ENCODE measurements at places on chromosomes 3 and 15.

- no peak for DNase-seq
Measured at GRCh38 chr3:151871639-151872468, 1.6 kb upstream of the SUCNR1 start.

GRCh38 chr3:106826791-106827311 lies 550.4 kb upstream of the CCDC54 start:
- DNase-seq, result no peak

- DNase-seq, result no peak
Measured at GRCh38 chr15:39193611-39194010, 387.3 kb upstream of the THBS1 start.

DNA sequence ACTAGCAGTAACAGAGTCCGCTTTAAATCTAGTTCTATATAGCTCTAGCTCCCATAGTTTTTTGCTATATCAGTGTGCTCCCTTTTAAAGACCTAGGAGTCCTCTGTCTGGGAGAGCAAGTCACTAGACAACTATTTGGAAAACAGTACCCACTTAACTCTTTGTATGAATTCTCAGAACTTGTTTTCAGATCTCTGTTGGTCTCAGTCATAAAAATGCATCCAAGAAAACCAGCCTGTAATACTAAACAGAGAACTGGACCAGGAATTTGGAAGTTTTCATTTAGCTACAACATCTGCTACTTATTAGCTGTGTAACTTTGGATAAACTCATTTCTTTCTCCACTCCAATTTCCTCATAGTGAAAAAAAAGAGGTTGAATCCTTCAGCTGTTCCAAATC lies 56.9 kb upstream of the C3orf49 start:
- DNase-seq, result no peak

DNA sequence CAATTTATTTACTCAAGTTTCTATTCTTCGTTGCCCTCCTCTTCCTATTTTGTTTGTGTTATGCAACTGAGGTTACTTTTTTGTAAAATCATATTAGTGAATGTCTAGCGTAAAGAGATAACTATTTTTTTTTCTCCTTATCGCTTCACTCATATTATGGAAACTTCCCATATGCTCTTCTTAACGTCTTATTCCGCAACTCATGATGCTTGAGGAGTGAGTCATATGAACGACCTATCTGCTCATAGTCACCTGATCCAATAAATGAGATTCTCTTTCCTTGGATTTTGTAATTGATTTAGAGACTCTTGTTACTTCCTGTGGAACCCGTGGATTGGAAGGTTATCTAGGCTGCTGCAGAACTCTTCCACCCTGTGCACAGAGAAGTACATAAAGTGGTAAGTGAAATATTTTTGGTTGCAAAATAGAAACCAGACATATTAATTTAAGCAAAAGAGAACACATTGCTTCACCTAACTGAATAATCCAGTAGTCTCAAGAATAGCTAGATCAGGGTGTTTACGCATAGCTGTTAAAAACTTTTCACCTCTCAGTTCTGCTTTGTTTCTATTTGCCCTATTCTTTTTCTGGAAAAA lies 719.3 kb upstream of the SGO1 start:
- DNase-seq, result no peak

DNA sequence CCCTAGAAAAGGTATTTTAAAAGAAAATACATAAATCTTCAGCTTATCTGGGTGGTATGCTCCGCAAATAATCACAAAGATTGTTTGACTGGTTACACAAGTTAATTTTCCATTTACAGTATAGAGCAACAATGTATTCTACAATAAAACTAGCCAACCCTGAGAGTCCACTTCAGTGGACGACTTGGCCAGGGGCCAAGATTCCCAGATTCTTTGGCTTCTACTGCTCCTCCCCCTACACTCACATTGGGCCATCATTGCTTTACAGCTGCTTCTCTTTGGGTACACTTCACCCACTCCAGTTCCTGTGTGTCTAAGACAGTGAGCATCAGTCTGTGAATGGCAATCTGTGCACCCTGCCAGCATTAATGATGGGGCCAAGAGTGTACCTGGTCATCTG lies 17.2 kb upstream of the PRICKLE2 start:
- DNase-seq, result no peak

DNA sequence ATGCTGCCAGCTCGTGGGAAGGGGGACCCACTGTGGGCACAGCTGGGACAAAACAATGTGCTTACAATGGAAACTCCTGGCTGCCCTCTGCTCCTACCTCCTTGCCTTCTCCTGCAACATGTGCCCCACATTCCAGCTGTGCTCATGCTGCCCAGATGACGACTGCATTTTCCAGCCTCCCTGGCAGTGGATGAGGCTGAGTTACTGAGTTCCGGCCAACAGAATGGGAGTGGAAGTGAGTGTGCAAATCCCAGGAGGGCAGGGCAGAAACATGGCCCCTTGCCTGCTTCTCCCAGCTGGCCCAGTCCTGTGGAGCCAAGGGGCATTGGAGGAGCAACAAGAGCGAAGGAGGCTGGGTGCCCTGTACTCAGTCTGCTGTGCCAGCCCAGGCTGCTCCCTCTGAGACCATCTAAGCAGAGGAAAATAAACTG lies 17.1 kb downstream of the KLF15 start:
- DNase-seq, result no peak

GRCh38 chr3:124559846-124560574 lies 170.2 kb upstream of the UMPS start:
- DNase-seq, result peak; percentile 21

DNA sequence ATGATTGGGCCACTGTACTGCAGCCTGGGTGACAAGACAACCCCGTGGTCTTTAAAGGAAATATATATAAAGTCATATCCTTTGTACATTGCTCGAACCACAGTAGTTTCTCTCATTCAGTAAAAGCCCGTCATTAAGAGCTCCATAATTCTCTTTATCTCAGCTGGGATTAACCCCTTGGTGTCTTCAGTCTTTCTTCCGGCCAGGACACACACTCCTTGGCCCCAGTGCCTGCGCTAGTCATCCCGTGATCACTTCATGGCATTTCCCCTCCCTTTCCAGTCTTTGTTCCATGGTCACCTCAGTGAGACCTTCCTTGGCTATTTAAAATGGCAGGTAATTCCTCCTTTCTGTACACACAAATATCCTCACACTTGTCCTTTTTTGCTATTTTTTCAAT lies 3.3 kb downstream of the RPL35A start:
- DNase-seq, result no peak

DNA sequence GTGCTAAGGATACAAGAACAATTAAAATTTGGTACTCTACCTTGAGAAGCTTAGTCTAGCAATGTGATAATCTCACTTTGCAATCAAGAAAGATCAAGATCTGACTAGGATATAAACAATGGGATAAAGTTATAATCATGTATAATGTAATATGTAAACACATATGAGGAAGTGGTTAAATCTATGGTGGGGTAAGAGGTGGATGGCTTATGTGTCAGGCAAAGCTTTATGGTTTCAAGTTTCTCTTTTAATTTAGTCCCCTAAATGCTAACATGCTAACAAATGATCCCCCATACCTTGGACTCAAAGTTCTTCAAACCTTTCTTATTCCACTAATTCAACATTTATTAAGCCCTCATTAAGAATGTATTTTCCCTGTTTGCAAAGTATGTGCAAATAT lies 2.5 kb downstream of the RSL24D1 start:
- DNase-seq, result no peak

DNA sequence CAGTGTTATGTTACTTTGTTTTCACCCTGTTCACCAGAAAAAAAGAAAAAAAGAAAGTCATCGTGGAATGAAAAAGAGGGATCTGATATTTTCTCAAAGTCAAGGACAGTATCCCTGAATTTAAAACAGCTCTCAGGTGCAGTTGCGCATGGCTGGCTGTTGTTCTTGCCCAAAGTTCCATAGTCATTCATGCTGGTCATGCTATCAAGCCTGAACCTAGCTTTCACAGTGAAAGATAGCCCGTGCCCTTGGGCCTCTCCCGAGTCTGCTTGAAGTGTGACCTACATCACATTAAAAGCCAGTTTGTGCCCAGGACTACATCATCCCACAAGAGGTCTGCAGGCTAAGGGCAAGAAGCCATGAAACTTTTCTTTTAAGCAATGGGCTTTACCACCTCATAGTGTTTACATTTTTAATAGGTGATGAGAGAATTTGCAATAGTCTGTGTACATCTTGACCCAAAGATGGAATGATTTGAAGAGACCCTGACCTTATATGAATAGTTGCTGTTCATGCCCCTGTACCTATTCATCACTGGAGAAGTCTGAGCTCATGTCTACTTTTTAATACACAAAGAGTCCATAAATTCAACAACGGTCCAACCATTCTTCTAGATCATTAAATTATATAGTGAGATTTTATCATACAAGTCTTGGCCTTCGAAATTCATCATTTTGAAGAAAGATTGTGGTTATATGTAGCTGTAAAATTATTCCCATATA lies 522.5 kb upstream of the MCTP2 start:
- no peak for DNase-seq

DNA sequence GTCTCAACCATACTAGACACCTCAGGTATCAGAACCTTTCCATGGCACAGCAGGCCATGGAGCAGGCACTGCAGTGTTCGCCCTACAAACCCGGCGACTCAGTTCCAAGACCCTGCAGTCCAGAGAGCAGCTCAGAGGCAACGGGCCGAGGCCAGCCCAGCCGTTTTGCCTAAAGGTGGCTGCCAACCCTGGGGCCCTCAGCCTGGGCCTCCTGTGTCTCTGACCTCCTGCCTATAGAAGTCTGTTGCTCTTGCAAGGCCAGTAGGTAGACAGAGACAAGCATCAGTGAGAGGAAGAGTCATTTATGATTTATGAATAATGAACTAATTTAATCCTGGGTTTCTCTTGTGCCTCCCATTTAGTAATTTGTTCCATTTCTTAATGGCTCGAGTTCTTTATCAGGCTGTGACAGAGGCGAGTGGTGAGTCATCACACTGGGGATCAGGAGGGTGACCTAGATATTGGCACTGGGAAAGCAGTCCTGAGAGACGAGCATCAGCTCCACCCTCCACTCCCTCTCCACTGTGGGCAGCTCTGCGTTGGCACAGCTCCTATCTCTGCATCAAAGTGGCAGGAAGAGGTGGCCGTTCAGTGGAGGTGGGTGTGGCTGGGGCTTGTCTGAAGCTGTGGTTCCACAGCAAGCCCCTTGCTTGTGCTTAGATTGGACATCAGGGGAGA lies 79.8 kb downstream of the ABHD5 start:
- DNase-seq, result no peak

GRCh38 chr3:64954995-64955636 lies 267.3 kb upstream of the ADAMTS9 start:
- no peak for DNase-seq

- DNase-seq, result no peak
Measured at GRCh38 chr15:67002368-67002767, 63.0 kb upstream of the SMAD3 start.

DNA sequence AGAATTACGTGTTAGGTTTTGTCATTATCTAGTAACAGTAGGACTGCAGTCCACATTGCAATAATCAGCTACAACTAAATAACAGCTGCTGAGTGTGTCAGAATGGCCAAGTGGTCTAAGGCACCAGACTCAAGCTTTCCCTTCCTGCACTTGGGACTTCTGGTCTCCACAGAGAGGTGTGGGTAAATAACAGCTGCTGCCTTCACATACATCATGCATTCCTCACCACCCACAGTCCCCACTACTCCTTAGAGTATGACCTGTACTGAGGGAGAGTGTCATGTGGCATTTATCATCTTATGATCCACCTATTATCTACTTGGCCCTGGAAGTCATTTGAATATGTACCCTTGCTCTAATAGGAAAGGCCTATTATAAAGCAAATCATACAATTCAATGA lies 22.2 kb upstream of the ZMAT3 start:
- no peak for DNase-seq

- no peak for DNase-seq
Measured at GRCh38 chr3:76378789-76379188, 593.4 kb upstream of the ZNF717 start.

DNA sequence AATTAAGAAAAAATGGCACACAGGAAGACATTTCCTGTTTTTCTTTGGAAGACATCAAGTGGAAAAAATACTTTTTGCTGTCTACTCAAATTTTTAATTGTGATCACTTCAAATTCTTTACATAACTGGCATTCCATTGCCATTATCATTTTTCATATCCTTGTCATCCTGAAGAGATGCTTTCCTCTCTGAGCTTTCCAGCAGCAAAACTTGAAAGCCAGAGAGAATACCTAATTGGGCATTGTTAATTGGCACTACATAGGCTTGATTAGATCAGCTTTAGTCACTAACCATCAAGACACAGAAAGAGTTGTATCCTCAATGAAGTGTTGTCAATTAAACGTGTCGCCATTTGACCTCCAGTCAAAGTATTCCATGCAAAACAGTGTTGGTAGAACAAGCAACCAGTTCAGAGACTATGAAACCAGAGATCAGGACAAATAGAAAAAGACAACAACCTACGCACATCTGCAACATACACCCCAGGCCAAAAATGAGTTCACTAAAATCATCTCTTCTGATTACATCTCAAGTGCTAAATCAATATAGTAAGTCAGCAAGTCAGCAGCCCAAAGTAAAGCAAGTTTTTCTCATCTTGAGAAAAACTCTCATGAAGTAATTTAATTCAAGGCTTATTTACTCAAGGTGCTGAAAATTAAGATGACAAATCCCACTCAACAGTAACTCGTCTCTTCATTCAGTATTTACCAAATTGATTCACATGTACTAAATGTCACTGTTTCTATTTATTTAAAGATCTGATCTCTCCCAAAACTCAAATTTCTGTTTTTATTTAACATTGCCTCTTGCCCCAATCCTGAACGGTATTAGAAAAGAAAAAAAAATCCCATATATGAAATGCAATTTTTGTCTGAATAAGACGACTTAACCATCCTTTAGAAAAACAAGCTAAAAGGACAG lies 123.0 kb downstream of the SUCLG2 start:
- DNase-seq, result no peak

DNA sequence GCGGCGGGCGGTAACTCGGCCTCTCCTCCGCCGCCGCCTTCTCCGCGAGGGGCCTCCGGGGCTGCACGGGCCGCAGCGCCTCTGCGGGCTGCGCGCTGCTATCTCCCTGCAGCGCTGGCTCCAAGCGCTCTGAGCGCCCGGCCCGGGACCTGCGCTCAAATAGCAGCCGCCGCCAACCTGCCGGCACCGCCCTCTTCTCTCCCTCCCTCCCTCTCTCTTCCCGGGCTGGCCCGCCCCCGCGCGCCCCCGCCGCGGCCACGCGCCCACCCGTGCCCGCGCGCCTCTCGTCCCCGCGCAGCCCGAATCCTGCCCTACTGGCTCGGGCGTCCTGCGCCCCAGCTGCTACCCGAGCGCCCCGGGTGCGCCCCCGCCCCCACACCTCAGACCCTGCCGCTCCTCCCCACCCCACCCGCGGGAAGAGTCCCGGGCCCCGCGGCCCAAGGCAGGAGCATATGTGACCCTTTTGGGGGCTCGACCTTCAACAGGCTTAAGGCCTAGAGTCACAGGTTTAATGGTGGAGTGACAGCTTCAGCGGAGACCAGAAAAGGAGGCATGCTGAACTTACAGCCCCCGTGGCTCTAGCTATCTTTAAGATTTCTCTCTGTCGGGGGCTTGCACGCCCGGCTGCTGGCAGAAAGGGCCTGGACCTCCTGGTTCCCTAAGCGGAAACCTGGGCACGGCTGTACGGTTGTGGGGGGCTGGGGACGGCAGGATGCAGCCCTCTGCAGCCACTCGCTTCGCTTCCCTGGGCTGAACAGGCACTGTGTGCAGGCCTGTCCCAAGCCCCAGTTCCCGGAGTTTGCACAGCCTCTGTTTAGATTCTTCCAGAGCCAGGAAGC lies at the start of gene CACNA2D2:
Gene CACNA2D2 (minus strand): TSS at position 131 of the 839 bp plus-strand sequence. CDS start 211 bp downstream, outside the sequence.
- DNase-seq, result no peak

All from NCI-H1417 treated with DMSO at 0.1 percent for 48 hours (cell line).